GM13976 (cell line): ENCODE measurements at places on chromosomes 12 and 14.
A peak's percentile ranks its signal among the peaks of the same experiment; 100 is the strongest.

- DNase-seq, result no peak
Observed at GRCh38 chr12:15794196-15794595, 5.0 kb upstream of the EPS8 start.

DNA sequence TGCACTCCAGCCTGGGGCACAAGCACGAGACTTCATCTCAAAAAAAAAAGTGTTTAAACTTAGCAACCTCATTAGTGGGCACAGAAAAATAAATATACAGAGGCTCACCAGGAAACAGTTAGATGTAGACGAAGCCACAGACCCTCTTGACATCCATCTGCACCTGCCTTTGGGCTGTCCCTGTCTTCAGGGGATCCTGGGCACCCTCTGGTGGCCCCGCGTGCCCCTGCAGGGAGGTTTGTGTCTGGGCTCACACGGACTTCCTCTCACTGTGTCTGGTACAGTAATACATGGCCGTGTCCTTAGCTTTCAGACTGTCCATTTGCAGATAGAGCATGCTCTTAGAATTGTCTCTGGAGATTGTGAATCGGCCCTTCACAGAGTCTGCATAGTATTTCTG is 916.5 kb downstream of the TMEM121 start:
- DNase-seq, result peak; percentile 19

DNA sequence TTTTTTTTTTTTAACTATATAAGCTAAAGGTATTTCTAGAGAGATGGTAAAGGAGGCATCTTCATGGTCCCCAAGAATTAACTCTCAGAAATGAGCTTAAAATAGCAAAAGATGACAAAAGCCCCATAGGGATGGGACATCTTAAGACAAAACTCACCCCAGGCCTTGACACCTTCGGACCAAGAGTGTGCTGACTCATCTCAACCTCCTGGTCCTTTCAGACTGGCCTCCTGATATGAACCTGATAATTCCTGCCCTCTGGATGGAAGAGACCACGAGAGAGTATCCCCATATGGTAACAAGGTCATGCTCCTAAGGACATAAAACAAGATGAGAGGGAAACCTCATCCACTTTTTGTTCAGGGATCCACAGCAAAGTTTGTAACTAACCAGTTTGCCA is 8.4 kb upstream of the GMFB start:
- no peak for DNase-seq

GRCh38 chr12:116677202-116677661 is 60.6 kb downstream of the SPRING1 start:
- peak; percentile 66 for DNase-seq

DNA sequence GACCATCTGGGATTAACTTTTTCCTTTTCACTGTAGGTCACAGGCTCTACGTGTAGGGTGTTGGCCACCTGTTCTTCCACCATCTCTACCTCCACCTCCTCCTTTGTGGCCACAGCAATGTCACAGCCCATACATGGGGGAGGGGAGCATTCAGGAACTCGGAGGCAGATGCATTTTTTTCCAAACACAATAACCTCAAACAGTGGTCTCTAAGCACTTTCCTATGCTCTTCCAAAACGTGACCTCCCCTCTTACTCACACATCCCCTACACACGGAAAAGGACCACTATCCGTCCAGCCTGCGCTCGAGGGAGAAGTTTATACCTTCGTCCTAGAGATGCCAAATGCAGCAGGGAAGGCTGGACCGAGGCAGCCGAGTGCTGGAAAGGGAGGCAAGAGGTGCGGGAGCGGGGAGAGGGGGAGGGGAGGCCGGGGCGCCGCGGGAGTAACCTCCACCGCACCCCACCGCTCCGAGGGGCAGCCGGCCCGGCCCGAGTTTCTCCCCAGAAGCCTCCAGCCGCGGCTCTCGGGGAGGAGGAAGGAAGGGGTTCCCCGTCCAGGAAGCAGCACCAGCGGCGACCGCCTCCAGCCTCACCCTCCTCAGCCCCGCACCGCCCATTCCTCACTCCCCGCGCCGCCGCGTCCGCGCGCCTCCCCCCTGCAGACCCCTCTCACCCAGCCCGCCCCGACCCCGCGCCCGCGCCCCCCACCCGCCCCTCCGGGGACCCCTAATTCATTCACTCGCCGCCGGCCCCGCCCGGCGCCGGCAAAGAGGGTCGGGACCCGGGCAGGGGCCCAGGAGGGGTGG is 594 bp downstream of the KRAS start:
- peak; percentile 74 for DNase-seq

GRCh38 chr14:71166180-71166837 is 259.1 kb downstream of the PCNX1 start:
- DNase-seq, result peak; percentile 55

GRCh38 chr12:26786865-26787514 is 46.0 kb downstream of the ITPR2 start:
- DNase-seq, result no peak

DNA sequence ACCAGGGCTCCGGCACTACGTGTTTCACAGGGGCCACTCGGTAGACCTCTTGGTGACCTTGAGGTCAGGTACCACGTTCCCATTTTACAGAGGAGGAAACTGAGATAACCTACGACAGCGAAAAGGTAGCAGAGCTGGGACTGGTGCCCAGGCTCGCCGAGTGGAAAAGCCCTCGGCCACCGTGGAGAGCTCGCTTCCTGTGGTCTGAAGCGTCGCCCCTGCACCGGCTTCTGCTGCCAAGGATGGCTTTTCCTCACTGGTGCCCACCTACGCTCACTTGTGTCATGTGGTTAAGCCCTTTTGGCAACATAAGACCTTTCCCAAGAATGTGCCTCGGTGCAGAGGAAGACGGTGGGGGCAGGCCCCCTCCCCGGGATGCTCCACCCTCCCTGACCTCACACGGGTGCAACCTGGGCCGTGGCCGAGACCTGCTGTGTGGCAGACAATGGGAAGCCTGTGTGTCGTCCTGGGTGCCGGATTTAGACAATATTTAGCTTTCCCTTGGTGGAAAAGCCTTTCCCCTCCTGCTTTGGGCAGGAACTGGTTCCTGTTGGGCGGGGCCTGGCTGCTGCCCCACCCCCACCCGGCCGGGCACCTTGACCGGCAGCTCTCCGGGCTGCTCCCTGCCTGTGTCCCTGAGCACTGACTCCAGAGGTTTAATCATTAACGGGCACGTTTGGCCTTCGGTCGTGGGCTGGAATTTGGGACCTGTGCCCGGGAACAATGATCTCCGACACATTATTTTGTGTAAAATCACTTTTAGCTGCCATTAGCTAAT is 32.4 kb upstream of the PPP1R13B start:
- no peak for DNase-seq

DNA sequence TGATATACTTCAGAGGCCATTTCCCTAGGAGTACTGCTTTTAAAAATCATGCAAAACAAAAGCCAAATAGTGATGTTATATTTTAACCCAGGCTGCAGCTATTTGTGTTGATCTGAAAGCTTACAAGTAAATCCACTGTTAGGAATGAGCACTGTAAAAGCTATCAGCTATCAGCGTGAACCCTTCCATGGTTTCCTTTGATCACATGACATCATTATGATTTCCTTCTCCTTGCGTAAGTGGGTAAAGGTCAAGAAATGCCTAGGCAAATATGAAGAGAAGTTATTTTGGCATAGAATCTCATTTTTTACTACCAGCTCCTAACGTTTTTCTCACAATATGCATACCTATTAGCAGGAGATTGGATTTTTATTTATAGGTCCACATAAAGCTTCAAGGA is 48.6 kb upstream of the CATSPERB start:
- no peak for DNase-seq
